ENCODE measurements at places on chromosomes 11 and 22.

DNA sequence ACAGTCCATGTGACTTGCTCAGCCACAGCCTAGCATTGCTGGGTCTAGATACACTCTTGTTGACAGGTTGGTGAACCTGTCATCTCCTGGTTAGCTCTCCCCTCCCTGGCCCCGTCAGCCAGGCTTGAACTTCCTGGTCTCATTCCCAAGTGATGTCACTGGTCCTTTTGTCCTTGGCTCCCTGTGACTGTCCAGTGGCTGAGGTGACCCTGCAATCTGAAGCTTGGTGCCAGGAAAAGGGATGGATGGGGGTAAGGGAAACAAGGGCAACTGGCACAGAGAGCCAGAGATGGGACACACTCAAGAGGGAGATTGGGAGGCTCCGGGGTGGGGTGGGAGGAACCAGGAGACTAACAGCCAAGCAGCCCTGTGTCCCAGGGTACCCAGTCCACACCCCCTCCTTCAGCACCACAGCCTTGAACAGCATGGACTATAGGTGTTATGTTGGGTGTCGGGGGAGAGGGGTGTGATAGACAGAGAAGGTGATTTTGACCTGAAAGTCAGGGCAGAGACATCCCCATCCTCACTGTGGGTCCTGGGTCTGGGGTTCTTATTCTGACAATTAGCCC lies 63.8 kb upstream of the THY1 start:
- DNase-seq = no peak

- DNase-seq = no peak
These were observed 582.2 kb downstream of the DLG2 start for GRCh38 chr11:85044911-85045310.

GRCh38 chr11:21771097-21771496 lies 421.8 kb upstream of the ANO5 start:
- DNase-seq = no peak

DNA sequence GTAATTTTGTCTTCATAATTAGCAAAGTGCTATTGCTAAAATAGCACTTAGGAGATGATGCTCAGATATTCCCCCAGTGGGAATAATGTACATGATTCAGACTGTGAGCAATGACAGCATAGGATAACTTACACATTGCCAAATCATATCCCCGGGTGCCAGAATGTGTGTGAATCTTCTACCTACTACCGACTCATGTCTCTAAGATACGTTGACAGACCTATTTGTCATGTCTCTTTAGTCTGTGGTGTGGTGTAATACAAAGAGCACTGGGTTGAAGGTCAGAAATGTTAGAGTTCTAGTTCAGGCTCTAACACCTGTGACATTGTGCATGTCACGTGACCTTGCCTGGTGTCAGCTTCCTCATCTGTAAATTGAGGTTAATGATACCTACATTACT lies 31.0 kb upstream of the PICALM start:
- DNase-seq = no peak

DNA sequence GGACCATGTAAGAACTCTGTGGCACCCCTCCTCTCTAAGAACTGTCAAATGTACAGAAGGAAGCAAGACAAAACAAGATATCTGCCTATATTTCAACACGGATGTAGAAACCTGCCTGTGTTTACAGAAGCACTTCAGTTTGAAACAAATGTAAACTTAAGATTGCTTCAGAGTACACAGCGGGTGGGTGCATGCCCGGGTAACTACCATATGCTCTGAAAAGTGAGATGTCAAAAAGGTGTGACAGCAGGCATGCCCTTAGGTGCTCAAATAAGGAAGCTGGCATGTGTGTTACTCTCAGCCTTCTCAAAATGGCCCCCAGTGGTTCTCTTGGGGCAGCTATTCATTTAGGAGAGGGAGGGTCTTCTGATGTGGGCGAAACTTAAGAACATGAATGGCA lies 5.2 kb downstream of the ACP2 start:
- no peak for DNase-seq

GRCh38 chr11:70545610-70545912 lies 147.2 kb downstream of the CTTN start:
- DNase-seq = no peak

DNA sequence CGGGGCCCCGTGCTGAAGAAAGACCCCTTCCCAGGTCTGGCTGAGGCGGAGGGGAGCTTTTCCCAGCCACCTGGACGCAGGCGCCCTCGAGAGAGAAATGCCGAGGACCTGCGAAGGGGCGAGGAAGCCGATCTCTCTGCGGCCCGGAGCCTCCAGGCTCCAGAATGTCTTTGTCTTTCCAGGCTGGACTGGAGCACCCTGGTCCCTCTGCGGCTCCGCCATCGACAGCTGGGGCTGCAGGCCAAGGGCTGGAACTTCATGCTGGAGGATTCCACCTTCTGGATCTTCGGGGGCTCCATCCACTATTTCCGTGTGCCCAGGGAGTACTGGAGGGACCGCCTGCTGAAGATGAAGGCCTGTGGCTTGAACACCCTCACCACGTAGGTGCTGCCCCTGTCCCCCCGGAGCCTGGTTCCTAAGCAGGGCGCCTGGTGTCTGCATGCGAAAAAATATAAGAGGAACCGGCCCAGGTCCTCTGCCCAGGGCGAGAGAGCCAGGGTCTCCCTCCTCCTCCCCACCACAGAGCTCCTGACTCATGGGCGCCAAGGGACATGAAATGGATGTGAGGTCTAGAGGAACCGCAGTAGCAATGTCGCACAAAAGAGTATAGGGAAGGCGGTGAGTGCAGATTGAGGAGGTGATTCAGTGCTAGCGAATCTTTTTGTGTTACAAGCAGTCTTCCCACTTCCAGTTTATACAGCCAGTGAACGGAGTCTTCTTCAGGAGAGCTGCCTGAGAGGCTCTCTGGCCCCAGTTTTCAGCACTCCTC lies 11.0 kb downstream of the GLB1L2 start:
- no peak for DNase-seq

GRCh38 chr11:47889714-47890441 lies 41.7 kb upstream of the NUP160 start:
- DNase-seq = no peak

DNA sequence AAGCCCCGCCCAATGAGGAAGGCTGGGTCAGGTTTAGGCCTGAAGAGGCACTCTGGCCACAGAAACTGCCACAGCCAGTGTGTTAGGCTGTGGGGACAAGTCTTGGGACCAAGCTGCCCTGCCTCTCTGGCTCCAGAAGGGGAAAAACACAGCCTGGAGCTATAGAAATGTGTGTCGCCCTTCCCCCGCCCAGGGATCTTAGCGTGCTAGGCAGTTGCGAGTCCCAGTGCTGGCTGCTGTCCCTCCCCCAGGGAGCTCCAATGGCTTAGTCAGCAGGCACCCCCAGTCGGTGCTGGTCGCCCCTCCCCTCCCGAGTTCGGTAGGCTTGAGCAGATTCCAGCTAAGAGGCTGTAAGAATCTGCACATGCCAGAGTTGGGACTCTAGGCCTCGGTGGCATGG lies 99.5 kb upstream of the API5 start:
- DNase-seq = no peak

DNA sequence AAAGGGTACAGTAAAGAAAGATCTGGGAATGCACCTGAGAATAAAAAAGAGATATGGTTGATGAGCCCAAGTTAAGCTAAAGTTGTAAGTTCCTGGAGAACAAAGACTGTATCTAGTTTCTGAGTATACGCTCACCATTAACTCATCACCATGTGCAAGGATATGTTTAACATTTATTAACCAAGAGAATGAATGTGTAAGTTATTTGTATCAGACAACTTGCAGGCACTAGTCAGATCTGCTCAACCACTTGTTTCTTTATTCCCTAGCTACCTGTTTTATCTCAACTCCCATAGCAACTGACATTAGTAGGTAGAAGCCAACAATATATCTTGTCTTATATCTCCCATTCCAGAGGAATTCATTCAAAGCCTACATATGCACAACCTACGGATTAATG lies 74.9 kb upstream of the KCNA4 start:
- DNase-seq = no peak

GRCh38 chr11:60953781-60954180 lies 1.8 kb upstream of the SLC15A3 start:
- no peak for DNase-seq

DNA sequence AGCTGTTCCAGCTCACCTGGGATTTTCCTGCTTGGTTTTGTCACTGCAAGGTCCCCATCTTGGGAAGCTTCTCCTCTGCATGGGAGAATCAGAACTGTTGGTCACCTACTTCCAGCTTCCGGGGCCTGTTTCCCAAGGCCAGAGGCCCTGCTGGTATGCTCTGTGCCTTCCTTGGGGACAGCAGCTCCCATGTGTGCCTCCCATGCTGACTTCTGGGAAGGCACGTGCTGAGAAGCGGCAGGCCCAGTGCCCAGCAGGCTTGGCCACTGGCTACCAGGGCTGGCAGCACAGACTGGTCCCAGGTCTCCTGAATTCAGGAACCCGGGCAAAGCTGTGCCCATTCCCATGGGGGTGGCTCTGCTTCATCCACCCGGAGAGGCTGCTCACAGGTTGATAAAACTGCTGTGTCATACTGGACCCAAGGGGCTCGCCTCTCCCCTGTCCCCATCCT lies 33.8 kb downstream of the MYEOV start:
- peak; percentile 28 for DNase-seq

GRCh38 chr22:19086417-19086816 lies 35.8 kb downstream of the DGCR2 start:
- no peak for DNase-seq

- no peak for DNase-seq
These were observed 802 bp upstream of the PIM3 start for GRCh38 chr22:49959782-49960158.

DNA sequence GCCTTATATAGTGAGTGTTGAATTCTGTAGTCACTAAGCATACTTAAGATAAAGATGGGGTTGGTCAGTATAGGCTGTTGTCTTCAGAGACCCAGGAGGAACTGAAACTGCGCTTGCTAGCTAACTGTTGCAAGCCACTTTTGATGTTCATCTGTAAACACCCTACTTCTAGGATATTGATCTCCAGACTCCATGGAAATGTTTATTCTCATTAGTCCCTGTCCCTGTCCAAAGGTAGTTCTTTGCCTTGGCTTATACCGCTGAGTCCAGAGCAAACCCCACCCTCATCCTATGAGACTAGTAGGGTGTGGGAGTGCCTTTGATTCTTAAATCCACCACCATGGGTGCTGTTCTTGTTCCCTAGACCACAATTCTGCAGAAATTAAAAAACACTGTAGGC lies 36.4 kb downstream of the DEPDC5 start:
- DNase-seq = no peak

DNA sequence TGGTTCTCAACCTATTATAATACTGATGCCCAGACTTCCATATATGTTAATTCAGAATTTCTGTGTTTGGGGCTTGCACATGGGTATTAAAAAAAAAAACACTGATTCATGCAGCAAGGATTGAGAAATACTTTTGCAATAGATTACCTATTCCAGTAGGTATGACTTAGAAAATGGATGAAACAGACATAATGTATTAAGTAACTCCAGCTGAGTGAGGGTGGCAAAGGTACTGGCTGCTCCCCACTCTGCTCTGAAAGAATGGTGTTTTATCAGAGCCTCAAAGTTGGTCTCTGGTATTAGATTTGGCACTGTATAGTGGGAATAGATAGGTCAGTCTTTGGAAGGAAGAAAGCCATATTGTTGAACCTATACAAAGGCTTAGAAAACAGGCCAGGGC lies 234.3 kb upstream of the FOLH1 start:
- no peak for DNase-seq

- DNase-seq = no peak
These were observed 43.8 kb downstream of the NAT10 start for GRCh38 chr11:34149274-34149673.

DNA sequence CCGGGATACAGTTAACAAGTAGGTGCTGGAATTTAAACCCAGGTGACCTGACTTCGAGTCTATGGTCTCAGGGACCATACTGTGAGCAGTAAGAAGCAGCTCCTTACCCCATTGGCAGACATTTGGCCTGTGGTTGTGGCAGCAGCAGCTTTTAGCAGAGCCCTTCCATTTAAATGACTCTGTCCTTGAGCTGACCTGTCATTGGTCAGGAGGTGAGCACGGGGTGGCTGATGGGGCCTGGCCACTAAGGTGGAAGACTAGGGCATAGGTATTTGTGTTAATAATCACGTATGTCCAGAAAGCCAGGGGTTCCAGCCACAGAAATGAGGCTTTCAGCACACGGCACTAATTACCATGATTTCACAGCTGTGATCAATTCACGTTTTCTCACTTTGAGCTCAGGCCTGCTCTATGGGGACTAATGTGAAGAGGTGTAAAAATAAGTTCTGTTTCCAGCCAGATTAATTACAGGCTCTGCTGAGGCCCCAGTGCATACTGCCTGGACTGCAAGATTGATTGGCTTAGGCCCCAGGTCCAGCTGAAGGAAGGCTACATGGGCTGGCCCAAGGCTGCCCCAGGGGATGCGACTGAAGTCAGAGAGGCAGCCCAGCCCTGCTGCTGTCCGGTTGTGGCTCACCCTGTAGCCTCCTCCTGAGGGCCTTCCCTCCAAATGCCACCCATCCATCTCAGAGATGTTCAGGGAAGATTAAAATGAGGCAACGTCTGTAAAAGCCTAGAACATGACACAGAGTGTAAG lies 76.0 kb downstream of the FDX1 start:
- no peak for DNase-seq

DNA sequence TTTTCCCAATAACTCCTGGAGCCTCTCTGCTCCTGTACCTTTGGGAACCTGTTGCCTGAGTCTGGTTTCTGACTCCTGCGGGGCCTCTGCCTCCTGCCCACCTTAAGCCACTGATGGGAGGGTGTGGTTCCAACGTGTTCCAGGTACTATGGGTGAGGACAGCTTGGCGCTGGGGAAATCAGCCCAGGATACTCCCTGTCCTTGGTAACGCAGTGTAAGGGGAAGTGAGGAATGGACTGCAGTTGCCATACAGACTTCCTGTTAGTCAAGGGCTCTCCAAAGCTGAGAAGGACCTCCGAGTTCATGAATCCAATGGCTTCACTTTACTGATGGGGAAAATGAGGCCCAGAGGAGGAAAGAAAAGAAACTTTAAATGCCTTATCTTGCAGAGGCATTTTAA lies 1.2 kb upstream of the MARK2 start:
- DNase-seq = peak; percentile 49

DNA sequence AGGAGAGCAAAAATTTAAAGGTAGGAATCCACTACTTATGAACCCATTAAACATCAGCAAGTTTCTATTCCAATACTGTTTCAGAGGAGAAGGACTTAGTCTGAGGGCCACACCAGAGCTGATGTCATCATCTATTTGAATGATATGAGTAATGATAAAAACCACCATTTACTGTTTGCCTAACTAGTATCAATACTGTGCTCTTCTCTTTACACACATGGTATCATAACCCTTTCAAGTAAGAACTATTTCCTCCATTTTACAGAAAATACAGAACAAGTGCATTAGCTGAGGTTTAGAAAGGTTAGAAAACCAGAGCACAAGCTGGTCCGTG lies 651.3 kb upstream of the KIRREL3 start:
- no peak for DNase-seq

- no peak for DNase-seq
These were observed 550.4 kb downstream of the DLG2 start for GRCh38 chr11:85076535-85077330.

DNA sequence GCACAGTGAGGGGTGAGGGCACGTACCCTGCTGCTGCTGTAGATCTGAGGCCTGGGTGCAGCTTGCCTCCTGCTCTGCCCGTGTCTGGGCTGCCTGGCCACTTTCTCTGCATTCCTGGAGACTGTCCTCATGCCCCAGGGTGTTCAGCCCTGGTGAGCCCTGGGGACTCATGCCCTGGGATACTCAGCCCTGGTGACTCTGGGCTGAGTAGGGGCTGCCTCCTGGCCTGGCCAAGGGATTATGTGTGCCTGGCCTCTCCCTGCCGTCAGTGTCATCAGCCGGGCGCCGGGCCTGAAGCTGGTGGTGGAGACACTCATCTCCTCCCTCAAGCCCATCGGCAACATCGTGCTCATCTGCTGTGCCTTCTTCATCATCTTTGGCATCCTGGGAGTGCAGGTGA lies 94.7 kb downstream of the CACNA1I start:
- DNase-seq = no peak

Measured in activated CD8-positive, alpha-beta memory T cell treated with anti-CD3 and anti-CD28 coated beads, Interleukin-2, amount 10 ng/mL, durations not matched to agents 7 days and 5 days (primary cell).